NCI-H345 (cell line): ENCODE measurements at places on chromosomes 3 and 15.

- DNase-seq: no peak
Measured at GRCh38 chr3:114380233-114380651, 86.4 kb downstream of the TIGIT start.

- DNase-seq: no peak
Measured at GRCh38 chr15:23538648-23539047, 26.8 kb upstream of the MKRN3 start.

DNA sequence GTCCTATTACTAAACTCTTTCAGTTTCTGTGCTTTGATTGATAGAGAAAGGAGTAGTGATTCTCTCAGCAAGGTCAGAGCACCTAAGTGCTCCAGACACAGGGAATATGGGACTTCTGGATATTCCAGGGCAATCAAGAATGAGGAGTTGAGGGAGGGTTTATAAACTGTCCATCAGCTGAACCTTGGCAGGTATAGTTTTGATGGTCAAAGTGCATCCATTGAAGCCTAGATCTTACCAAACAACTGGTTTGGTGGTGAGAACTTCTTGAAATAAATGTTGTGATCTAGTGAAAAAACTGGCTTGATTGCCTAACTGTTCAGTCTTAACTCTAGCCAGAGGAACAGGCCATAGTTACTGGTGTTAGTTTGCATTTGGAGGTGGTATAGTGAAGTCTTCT is 207.0 kb upstream of the ONECUT1 start:
- DNase-seq: no peak

- no peak for DNase-seq
Measured at GRCh38 chr15:36024031-36024688, 478.2 kb upstream of the DPH6 start.

DNA sequence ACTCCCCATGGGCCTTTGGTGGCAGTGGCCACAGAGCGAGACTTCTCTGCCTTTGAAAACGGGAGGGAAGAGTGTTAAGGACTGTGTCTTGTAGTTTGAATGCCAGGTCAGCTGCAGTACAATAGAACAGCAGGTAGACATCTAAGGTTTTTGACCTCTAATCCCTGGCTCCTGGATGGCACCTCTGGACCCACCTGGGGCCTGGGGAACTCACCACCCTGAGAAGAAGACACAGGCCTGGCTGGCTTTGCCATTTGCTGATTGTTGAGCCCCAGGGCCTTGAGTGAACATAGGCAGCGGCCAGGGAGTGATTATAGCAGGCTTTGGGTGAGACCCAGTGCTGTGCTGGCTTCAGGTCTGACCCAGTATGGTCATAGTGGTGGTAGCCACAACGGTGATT is 66.4 kb downstream of the ZMAT3 start:
- no peak for DNase-seq

- peak; percentile 37 for DNase-seq
Measured at GRCh38 chr3:13016083-13016720, 57.0 kb downstream of the IQSEC1 start.

DNA sequence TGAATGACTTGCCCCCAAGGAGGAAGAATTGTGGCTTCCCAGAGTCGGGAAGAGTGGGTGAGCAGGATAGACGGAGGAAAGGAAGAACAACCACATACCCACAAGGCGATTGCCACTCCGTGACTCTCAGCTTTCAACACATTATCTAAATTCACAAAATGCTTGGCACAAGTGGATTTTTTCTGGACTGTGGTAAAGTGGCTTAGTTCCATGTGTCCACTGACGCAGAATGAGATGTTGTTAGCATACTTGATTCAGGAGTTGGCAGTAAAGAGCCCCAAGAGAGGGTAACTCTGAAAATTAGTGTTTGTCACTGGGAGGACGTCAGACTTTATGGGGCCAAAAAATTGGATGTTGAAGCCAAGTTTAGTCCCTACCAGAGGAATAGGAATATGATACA is 198.8 kb upstream of the CTNNB1 start:
- DNase-seq: no peak

GRCh38 chr3:177421481-177421785 is 224.2 kb upstream of the TBL1XR1 start:
- no peak for DNase-seq

DNA sequence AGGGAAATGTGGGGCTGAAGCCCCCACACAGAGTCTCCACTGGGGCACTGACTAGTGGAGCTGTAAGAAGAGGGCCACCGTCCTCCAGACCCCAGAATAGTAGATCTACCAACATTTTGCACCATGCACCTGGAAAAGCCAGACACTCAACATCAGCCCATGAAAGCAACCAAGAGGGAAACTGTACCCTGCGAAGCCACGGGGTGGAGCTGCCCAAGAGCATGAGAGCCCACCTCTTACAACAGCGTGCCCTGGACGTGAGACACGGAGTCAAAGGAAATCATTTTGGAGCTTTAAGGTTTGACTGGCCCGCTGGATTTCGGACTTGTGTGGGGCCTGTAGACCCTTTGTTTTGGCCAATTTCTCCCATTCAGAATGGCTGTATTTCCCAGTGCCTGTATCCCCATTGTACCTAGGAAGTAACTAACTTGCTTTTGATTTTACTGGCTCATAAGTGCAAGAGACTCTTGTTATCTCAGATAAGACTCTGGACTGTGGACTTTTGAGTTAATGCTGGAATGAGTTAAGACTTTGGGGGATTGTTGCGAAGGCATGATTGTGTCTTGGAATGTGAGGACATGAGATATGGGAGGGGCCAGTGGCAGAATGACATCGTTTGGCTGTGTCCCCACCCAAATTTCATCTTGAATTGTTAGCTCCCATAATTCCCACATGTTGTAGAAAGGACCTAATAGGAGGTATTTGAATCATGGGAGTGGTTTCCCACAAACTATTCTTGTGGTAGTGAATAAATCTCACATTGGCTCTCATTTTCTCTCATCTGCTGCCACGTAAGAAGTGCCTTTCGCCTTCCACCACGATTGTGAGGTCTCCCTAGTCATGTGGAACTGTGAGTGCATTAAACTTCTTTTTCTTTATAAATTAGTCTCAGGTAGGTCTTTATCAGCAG is 105.8 kb downstream of the CBLB start:
- DNase-seq: no peak

GRCh38 chr3:78050276-78051065 is 1010.6 kb downstream of the ROBO2 start:
- DNase-seq: no peak

DNA sequence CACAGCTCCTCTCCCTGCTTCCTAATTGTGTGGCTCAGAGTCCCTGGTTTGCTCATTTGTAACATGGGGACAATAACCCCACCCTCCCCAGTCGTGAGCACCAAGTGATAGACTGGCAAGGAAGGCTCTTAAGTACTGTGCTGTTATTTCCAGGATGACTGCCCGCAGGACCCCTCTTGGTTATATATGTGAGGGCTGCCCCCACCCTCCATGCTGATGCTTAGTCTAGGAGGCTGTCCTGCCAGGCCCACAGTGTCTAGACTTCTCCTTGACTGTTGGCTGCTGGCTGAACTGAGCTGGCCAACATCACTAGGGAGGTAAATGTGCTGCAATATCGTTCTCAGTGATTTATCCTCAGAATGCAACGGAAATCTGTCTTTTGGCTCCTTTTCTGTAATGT is 45.1 kb downstream of the RAB11A start:
- no peak for DNase-seq

GRCh38 chr3:21462141-21462540 is 288.9 kb downstream of the ZNF385D start:
- no peak for DNase-seq

GRCh38 chr3:23966328-23966727 is 21.2 kb downstream of the NR1D2 start:
- no peak for DNase-seq

- no peak for DNase-seq
Measured at GRCh38 chr3:187935623-187936156, 190.4 kb upstream of the BCL6 start.

- no peak for DNase-seq
Measured at GRCh38 chr3:62584636-62585035, 211.3 kb upstream of the FEZF2 start.

GRCh38 chr3:65888980-65889706 is 149.6 kb downstream of the MAGI1 start:
- DNase-seq: no peak

GRCh38 chr3:125003859-125004595 is 51.8 kb downstream of the HEG1 start:
- no peak for DNase-seq

- DNase-seq: no peak
Measured at GRCh38 chr15:61528581-61528910, 299.4 kb upstream of the RORA start.

- DNase-seq: no peak
Measured at GRCh38 chr3:172973799-172974198, 167.2 kb downstream of the SPATA16 start.

DNA sequence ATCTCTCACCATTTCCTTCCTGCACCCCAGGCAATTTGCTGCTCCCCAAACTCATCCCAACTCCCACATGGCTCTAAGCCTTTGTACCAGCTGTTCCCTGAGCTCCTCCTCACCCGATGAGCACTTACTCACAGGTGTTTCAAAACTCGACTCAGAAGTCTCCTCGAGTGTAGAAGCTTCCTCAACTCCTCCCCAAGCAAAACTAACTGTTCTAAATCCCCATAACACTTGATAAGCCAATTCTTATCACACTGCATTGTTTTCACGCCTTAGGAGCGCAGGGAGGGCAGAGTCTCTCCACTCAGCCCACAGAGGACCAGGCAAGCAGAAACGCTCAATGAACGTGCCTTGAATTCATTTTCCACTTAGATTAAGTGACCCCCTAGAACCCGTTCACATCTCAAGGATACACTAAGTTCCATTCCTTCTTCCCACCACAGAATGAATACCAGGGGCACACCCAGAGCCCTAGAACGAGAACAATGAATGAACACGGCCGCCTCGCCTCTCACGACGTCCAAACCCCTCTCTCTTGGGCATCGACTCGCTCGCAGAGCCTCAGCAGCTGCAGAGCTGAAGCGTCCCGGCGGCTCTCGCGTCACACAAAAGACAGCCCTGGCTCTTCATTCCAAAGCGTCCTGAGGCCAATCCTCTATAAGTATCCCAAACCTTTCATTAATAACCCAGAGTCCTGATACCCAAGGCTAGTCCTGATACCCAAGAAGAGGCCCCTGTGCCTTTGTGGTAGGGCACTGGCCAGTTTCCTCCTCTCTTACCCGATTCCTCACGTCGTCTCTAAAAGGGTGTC is 1.1 kb downstream of the RAF1 start:
- DNase-seq: peak; percentile 26

DNA sequence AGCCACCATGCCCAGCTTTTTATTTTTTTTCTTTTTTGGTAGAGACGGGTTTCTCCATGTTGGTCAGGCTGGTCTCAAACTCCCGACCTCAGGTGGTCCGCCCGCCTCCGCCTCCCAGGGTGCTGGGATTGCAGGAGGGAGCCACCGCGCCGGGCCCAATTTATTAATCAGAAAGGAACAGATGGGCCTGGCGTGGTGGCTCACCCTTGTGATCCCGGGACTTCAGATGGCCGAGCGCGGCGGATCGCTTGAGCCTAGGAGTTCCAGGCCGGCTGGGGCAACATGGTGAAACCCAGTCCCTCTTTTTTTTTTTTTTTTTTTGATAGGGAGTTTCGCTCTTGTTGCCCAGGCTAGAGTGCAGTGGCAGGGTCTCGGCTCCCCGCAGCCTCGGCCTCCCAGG is 64.6 kb downstream of the GOLGA6L7 start:
- no peak for DNase-seq

DNA sequence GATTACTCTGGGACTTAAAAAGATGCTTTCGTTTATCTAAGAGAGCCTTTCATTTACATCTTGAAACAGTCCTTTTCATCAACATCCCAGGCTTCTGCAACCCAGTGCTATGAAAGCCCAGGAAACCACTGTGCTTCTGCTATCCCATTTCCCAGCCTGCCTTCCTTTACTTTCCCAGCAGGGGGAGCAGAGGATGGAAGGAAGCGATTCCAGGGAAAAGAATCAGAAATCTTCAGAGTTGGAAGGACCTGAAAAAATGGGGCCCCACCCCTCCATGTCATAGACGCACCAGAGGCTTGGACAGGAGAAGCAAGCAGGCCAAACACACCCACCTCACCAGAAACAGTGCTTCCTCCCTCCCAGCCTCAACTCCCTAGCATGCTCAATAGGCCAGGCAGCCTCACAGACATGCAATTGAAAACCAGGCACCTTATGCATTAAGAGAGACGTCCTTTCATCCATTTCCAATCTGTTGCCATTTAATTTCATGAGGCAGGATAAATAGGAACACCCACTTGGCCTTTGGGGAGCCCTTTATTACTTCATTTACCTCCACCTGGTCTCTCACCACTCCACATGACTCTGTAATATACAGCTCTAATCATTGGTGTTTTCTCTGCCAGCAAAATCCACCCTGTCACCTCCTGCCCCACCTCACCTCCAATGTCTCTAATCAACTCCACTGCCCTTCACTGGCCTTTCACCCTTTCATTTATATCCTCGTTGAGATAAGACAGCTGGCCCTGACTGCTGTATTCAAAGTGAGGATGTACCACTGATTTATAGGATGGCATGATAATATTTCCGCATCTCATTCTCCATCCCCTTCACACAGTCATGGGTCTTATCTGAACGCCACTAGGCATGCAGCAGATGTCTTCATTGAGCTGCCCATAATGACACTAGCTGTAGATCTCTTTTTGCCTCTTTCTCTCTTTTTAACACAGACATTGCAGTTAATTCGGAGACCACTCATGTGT is 583.9 kb downstream of the NTRK3 start:
- peak; percentile 5 for DNase-seq

- DNase-seq: no peak
Measured at GRCh38 chr3:127406309-127407025, 118.6 kb upstream of the PRR20G start.
